Stimulated activated CD4-positive, alpha-beta T cell treated with anti-CD3 and anti-CD28 coated beads, Interleukin-12 subunit alpha, Interleukin-12 subunit beta, amount 100 ng/mL, for 24 hours (primary cell): ENCODE measurements at places on chromosomes 2 and 18.

- DNase-seq = no peak
These were observed 180.3 kb downstream of the TFCP2L1 start for GRCh38 chr2:121104721-121105141.

DNA sequence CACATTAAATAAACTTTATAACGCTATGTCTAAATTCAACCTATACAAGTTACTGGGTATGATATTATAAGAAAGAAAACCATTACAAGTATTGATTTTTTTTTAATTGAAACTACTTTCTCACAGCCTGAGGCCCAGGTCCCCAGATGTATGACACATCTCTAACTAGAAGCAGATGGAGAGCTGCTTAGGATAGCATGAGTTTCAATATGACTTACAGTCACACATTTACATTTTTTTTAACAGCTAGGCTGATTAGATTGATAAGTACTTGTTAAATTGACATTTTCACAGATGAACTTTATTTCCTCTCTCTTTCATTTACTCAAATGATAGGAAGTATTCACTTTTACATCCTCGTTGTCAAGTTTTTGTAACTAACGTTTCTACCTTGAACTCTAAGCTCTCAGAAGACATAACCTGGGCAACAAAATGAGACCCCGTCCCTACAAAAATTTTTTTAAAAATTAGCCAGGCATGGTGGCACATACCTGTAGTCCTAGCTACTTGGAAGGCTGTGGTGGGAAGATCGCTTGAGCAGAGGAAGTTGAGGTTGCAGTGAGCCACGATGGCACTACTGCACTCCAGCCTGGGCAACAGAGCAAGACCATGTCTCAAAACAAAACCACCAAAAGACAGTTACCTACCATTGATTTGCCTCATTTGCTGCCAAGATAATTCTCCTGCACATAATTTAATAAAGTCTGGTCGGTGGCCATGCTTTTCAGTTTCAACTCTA, 52.4 kb downstream of the STK39 start:
- DNase-seq = no peak

- no peak for DNase-seq
These were observed 2.0 kb downstream of the SLC14A2 start for GRCh38 chr18:45617284-45617683.

GRCh38 chr2:38375696-38376345, 1.3 kb downstream of the ATL2 start:
- no peak for DNase-seq

DNA sequence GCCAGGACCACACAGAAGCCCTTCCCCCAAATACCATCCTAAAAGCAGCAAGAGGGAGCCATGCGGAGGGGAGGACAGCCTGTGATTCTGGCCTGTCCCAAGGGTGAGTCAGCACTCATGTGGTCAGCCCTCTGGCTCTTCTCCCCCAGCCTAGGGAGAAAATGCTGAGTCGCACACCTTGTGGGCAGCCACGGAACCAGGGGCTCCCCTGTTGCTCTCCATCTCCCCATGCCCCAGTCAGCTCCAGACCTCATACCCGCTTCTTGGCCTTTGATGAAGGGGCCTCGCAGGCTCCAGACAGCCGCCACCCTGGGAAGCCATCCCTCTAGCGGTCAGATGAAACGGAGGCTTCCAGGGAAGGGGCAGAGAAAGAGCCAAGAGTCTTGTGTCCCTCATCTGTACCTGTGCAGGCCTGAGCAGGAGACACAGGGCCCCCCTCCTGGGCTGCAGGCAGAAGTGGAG, 181.3 kb upstream of the SIX2 start:
- no peak for DNase-seq

DNA sequence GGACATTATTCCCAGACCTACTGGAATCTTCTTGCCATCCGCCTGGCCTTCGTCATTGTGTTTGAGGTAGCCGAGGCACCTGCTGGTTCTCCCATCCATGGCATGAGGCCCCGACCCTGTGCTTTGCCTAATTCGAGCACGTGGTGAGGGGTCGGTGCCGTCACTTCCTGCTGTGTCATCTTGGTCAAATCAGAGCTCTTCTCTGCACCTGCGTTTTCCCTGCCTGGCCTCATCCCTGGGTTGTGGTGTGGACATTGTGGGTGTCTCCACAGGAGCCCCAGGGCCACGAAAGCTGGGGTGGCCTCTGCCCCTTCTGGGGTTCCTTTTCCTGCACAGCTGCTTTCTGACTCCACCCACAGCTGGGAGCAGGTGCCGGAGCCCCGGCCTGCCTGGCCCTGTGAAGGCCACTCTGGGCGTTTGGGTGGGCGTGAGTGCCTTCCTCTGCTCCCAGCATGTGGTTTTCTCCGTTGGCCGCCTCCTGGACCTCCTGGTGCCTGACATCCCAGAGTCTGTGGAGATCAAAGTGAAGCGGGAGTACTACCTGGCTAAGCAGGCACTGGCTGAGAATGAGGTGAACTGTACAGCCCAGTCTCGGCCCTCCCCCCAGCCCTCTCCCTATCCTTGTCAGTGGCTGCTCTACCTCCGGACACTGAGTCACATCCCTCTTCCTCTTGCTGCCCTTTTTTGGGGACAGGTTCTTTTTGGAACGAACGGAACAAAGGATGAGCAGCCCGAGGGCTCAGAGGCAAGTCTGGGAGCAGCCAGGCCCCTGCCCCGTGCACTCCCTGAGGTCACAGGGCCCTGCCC, 34.9 kb downstream of the ANO7 start:
- DNase-seq = no peak

GRCh38 chr2:167939514-167940345, 307.7 kb downstream of the STK39 start:
- DNase-seq = no peak

GRCh38 chr2:23354554-23354953, 30.4 kb upstream of the KLHL29 start:
- no peak for DNase-seq

DNA sequence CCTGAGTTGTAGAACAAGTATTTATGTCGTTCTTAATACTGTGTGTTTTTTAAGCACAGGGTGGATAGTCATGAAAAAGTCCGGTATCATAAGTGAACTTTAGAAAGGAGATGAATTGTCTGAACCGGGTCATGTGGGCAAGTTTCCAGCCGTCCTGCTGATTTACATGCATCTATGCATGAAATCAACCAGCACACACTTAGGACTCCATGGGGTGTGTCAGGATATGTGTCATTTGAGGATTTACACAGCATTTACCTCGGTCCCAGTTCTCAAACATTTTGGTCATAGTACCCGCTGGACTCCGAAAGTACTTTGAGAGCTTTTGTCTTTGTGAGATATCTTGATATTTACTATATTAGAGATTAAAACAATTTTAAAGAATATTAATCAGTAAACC, 47.5 kb upstream of the TWSG1 start:
- no peak for DNase-seq

GRCh38 chr2:2306878-2307277, 24.2 kb downstream of the MYT1L start:
- no peak for DNase-seq

- no peak for DNase-seq
These were observed 36.1 kb downstream of the RIT2 start for GRCh38 chr18:43079422-43079821.

DNA sequence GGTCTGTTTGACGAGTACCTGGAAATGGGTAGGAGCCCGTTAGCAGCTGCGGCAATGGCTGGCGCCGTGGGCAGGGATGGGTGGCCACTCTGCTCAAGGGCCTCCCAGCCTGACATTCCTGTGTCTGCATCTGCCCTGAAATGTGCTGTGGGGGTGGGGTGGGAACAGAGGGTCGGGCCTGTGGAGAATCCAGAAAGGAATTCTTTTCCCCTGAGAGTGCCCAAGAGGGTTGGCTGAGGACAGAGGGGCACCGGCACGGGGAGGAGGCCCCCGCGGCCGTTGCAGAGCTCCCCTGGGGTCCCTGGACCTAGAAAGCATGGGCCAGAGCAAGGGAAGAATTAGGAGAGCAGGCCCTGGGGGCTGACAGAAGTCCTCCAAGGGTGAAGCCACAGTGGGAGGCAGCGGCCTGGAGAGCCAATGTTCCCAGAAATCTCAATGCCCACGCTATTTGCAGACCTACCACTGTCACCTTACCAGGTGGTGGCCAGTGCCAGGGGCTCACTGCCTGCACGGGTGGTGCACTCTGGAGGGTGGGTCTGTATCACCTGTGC, 27.8 kb downstream of the ANO7 start:
- DNase-seq = no peak

- DNase-seq = no peak
These were observed 61.9 kb downstream of the GREB1L start for GRCh38 chr18:21303895-21304294.

DNA sequence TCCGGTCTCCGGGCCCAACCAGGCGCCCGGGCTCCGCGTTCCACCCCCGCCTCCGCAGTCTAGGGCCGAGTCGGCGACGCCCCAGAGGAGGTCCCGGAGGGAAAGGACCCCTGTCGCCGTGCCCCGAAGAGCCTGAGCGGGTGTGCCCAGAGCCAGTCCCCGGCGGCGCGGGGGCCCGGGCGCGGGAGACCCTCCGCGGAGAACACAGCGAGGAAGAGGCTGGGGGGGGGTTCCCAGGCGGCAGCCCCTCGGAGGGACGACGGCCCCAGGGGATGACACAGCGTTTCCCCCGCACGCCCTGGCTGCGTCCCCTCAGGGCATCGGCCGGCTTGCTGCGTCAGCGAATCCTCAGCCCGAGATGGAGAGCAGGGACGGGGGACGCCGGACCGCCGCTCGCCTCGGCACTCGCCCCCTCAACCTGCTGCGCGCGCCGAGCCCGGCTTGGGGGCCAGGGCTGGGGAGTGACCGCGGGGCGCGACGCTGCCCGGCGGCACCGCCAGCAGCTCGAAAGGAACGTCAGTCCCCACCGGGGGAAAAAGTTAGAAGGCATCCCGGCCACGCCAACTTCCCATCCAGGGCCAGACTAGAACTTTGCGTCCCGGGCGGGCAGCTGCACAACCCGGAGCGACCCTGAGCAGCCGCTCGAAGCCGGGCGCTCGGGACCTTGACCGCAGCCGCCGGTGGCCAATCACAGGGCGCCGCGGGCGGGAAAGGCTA, 711 bp downstream of the SFXN5 start:
- DNase-seq = peak; percentile 39

DNA sequence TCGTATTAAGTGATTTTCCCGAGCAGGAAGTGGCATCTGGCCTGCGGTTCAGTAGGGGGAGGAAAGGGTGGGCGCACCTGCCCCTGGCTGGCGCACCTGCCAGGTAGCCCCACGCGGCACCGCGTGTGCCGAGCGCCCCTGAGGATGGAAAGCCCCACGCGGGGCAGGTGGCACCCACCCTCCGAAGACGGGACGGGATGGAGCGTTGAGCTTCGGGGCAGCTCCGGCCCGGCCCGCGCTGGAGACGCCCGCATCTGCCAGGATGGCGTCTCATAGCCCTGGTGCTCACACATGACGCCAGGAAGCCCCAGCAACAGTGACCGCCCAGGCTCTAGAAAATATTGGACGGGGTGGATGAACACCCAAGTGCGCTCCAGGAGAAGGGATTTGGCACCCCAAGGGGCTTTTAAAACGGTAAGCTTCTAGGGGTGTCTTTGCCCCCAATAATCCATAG, 2.5 kb upstream of the NFATC1 start:
- DNase-seq = no peak

DNA sequence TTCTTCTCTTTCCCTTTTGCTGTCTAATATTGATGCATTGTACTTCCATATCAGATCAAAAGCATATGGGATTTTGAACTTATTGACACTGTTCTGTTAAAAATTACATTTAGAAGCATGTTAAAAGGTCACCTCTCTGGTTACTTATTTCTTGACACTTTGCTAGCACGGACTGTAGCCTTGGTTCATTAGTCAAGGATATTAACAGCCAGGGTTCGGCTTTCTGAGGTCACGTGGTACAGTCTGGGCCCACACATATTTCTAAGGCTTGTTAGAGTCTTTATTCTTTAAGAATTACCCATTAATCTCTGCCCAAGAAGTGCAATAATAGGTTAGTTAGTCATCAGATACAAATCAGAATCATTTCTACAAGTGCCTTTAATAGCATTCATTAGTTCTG, 1035.8 kb upstream of the FANCL start:
- no peak for DNase-seq

DNA sequence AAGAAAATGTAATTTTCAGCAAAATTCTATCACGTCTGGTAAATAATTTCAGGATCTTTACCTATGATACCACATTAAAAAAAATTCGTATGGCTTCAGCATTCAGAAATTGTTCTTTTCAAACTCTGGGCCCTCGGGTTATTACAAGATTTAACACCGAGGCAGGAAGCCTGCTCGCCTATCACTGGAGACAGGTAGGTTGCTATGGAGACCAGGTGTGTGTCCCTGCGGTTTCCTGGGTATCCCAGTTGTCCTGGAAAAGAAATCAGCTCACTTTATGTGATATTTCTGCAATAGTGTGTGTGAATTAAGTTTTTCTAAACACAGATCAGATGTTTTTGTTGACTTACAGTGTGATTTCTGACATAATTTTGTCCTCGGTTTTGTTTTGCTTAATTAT, 14.2 kb downstream of the HPCAL1 start:
- DNase-seq = no peak

DNA sequence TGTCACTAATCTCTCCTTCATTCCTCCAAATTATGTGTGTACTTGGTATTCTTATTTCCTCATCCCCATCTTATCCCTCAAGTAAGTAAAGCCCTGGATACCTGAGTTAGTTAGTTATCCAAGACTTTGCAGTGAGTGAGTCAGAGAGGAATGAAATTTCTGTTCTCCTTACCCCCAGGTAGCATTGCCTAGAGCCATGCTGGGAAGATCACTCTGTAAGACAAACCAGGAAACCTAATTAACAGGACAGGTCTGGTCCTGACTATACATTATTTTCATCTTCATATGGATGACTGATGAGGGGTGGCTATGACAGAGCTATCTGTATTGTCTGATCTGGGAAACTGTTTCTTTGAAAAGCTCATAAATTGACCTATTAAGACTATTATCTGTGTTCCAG, 55.0 kb upstream of the ITGA6 start:
- DNase-seq = no peak

DNA sequence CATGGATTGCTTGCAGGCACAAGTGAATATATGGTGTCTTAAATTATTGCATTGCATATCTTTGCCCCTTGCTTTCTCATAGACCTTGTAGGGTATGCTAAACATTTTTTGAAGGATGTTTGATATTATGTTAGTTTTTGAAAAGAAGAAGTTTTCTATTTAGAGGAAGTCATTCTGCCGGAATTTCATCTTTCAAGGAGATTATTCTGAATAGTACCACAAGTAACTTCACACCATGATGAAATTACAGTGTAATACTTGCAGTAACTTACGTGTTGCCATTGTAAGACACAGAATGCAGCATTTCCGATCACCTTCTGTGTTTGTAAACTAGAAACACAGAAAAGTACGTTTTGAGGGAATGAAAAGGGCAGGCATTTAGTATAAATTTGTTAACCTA, 71.9 kb downstream of the ACVR2A start:
- no peak for DNase-seq

GRCh38 chr18:10475276-10475653, 20.8 kb downstream of the APCDD1 start:
- DNase-seq = no peak

- no peak for DNase-seq
These were observed 1.8 kb upstream of the ID2 start for GRCh38 chr2:8679827-8680731.
